AG10803 (cell line): ENCODE measurements at places on chromosomes 7 and 10.

- DNase-seq: no peak
Observed at GRCh38 chr10:132656283-132657126, 118.9 kb downstream of the INPP5A start.

GRCh38 chr7:154871507-154871906 lies 131.4 kb downstream of the PAXIP1 start:
- DNase-seq: no peak

DNA sequence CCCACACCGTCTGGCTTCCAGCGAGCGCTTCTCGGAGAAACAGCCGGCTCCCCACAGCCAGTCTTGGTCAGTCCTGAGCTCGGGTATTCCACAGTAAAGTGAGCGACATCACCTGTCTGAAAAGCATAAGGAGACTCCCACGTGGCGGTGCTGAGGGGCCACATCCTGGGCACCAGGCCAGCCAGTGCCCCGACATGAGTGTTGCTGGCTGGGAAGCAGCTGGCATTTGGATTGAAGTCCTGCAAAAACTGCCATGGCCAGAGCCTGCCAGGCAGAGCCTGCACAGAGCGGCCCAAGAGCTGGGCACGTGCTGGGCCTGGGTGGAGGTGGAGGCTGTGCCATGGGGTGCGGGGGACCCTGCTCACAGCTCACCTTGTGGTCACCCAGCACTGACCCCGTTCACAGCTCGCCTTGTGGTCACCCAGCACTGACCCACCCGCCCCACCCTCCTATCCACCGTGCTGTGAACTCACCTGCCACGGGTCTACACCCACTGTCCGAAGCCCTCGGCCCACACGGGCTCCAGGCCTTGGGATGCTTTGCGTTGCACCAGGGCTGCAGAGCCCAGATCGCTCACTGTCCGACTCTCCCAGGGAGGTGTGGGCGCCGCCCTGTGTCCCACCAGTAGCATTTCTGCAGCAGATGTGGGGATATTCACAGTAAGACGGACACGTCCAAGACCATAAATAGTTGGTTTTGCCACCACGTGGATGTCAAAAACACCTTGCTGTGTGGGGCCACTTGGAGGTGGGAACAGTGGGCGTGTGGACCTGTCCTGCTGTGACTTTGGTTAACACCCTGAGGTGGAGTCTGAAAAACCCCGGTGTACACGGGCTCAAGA lies 48.8 kb downstream of the PITRM1 start:
- no peak for DNase-seq

DNA sequence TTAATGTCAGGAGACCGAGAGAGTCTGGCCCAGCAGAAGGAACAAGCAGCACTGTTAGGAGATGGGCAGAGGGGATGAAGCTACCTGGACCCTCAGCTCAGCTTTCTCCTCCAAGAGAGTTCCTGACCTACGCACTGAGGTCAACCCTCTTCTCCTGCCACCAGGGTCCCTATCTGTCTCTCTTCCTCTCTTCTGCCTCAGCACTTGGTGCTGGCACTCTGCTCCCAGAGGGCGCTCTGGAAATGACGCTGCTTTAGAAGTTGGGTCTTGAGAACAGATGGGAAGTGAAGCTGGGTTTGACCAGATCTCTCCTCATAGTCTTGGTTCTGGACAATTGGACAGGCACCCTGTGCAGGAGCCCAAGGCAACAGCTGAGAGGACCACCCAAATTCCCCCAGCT lies 216.0 kb upstream of the AGK start:
- no peak for DNase-seq

GRCh38 chr7:53776323-53776722 lies 740.9 kb downstream of the POM121L12 start:
- DNase-seq: no peak

DNA sequence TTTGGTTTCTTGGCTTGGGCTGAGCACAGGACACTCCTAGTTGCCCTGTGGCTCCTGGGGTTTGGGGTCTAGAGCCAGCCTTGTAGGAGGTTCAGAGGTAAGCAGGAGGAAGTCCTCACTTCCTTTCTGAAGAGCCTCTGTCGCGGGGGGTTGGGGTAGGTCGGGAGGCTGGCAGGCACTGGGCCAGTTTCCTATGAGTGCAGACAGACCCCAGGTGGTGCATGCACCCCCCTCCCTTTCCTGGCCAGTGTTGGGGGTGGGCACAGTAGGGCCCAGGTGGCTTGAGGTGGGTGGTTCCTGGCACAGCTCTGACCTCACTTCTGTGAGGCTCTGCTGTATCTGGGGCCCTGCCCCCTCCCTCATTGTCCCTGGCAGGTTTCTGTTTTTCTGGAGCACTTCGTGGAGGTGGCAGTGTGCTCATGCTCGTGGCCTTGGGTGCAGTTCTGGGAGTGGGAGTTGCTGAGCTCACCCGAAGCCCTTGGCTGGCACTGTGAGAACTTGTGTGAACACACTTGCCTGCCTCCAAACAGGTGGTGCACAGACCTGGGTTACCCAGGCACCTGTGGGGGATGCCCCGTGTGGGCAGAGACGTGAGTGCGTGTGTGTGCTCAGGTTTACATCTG lies 1.8 kb downstream of the PALD1 start:
- no peak for DNase-seq

DNA sequence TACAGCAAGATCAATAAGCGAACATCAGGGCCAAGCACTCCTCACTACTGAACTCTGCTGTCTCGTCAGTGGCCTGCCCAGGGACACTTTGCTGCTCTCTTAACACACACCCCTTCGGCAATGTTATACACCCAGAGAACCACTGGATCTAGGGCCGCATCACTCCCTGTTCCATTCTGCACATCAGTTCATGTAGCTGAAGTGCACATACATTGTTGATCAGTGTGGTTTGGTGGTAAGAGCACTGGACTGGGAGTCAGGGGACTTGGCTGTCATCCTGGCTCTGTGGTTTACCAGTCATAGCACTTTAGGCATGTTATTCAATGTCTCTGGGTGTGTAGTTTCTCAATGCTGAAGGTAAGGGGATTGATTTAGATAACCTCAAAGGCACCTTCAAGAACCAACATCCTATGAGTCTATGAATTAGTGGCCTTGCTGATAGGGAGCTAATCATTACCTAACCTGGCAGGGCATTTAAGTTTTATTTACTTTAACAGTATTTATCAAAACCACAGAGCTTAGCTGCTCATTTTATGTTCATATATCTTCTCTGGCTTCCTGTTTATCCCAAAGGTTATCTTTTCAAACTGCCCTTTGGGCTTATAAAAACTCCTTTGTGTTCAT lies 24.8 kb downstream of the DUSP5 start:
- peak; percentile 37 for DNase-seq

GRCh38 chr10:21501091-21501490 lies 24.4 kb downstream of the SKIDA1 start:
- no peak for DNase-seq

DNA sequence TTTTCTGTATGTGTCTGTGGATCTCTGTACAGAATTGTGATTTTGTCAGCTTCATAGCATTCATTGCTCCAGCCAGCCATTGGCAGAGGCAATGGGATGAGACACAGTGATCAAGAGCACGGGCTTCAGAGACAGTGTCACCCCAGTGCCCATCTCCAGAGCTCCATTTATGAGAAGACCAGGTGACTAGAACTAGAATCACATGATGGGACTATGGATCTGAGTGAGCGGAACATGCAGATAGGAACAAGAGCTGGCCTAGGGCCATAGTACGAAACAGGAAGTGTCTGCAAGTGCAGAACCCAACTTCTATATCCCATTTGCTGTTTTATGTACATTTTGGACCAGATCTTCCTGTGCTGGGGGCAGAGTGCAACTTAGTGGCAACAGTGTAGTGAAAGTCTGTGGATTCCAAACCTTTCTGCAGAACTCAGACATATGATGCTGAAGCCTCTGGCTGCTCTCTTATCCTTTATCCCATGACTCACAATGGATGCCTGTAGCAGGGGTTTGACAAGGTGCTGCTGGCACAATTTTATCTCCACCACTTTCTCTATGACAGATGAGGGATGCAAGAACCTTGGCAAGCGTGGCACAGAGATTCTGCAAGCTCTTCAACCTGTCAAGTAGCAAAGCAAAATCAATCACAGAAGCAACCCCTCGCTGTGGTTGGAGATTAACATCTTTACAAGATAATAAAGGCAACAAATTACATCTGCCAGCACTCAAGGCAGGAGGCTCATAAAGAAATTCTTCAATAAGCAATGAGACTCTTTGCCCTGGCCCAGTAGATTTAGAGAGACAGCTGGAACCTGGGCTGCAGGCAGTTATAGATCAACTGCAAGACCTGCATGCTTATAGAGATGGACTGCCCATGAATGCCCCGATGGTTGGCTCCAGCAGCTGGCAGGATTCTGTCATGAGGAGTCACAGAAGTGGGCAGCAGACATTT lies 681.3 kb downstream of the TNS3 start:
- DNase-seq: no peak

DNA sequence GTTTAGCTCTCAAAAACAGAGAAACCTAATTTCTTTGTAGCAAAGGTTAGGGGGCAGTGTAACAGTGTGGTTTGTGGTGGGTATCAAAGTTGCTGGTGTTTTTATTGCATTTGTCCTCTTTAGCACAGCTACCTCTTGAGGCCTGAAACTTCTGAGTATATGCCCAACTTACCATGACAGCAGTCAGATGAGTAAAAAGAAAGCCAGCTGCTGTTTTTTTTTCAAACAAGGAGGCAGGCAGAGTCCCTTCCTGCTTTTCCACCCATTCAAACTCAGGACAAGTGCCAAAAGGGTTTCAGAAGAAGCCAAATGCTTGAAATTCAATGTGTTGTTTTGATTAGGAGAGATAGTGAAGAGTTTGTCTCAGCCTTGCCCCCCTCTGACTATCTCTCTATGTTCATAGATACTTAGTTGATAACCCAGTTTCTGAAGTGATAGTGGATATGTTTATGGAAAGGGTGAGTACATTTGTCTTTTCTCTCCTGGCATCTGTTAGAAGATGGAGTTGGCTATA lies 23.1 kb downstream of the GBF1 start:
- peak; percentile 62 for DNase-seq

DNA sequence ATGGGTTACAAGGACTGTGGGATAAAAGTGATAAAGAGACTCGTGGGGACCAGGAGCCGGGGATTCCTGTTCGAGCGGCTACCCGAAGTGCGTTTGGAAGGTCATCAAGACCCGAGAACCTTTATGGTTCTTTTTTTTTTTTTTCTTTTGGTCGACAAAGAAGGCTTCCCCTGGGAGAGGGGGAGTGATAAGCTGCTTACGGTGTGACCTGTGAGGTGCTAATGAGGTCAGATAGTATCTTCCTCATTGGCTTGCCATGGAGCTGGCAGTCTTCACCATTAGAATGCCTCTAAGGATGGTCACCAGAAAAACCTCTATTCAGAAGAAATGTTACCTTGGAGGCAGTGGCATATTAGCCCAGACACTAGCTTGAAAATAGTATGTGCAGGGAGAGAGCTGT lies 92.3 kb upstream of the STEAP4 start:
- DNase-seq: no peak

GRCh38 chr7:103704701-103705100 lies 258.7 kb upstream of the SLC26A5 start:
- DNase-seq: no peak

DNA sequence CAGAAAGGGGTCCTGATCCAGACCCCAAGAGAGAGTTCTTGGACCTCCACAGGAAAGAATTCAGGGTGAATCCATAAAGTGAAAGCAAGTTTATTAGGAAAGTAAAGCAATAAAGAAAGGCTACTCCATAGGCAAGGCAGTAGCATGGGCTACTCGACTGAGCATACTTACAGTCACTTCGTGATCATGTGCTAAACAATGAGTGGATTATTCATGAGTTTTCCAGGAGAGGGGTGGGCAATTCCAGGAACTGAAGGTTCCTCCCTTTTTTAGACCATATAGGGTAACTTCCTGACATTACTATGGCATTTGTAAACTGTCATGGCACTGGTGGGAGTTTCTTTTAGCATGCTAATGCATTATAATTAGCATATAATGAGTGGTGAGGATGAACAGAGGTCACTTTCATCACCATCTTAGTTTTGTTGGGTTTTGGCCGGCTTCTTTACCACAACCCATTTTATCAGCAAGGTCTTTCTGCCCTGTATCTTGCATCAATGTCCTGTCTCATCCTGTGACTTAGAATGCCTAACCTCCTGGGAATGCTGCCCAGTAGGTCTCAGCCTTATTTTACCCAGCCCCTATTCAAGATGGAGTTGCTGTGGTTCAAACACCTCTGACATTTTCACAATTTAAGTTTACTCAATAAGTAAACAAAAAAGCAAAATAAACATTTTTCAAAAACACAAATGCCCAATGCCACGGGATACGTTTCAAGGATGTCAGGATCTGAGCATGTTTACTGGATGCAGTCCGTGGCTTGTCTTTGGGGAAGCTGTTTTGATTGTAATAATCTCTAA lies 37.0 kb downstream of the ALOX5 start:
- DNase-seq: no peak

GRCh38 chr10:121127151-121127906 lies 276.2 kb downstream of the WDR11 start:
- no peak for DNase-seq

DNA sequence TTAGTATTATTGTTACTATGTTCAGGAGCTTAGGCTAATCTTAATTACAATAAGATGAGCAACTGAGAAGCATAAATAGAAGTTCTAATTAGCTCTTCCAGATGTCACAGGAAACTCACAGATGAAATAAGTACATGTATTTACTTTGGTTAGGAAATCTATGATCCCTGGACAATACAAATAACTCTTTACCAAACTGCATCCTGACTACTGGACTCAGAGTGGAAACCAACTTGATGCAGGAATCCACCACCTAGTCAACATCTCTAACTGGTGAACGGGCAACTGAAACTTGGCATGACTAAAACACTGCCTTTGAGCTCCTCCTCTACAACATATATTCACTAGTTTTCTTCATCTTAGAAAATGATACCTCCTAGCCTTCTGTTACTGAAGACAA lies 193.2 kb downstream of the AGMO start:
- no peak for DNase-seq

DNA sequence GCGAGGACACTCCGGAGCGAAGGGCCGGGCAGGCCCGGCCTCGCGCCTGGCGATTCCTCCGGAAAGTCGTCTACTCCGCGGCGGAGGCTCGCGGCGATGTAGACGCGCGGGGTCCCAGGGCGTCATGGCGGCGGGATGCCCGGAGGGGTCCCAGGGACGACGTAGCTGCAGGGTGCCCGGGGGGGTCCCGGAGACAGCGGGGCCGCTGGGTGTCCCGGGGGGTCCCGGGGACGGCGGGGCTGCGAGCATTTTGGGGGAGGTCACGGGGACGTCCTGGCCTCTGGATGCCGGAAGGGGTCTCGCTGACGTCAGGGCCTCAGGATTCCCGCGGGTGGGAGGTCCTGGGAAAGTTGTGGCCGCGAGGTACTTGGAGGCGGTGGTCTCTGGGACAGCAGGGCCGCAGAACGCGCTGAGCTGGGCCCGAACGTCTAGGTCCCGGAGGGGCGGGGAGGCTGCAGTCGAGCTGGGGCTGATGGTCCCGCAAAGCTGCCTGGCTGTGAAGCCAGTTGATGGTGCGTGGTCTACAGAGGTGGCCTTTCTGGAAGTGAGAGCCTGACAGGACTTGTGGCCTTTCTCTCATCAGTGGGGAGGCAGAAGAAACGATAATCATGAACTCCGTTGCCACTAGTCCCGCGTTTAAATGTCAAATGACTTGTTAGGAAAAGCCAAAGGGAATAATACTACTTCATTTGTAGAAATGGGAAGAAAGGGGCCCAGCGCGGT lies 637 bp downstream of the HSPA14 start:
- peak; percentile 12 for DNase-seq
